ENCODE measurements at places on chromosomes 16 and 17.
A peak's percentile ranks its signal among the peaks of the same experiment; 100 is the strongest.

GRCh38 chr16:59878479-59878878 lies 1144.4 kb upstream of the GOT2 start:
- no peak for DNase-seq

DNA sequence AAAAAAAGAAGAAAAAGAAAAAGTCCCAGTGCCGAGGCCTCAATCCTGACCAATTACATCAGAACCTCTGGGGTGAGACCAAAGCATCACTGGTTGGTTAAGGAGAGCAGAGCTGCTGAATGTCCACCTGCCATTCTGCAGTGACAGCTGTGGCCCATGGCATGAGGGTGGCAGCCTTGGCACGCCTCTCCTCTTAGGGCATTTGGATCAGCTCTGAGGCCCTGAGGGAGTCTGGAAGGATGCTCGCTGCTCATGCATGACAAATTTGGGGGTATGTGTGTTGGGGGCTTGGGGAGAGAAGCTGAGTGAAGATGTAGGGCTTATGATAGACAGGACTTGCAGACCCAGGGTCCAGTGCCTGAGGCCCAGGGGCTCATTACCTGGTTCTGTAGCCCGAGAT lies 26.3 kb downstream of the MYLK3 start:
- no peak for DNase-seq

DNA sequence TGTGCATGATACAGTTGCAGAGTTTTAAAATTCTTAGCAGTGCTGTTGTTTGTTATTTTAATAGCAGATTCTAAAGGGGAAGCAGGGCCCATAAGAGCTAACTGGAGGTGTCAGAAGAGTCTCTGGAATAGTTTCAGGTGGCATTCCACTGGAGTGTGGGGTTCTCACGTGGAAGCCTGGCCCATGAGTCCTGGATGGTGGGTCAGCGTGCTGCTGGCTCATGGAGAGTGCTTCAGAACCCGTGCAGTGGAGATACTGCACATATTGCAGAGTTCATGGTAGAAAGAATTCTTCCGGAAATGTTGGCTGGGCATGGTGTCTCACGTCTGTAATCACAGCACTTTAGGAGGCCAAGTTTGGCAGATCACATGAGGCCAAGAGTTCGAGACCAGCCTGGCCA lies 43.9 kb downstream of the B9D1 start:
- no peak for DNase-seq

GRCh38 chr16:84253173-84253572 lies 13.4 kb upstream of the KCNG4 start:
- no peak for DNase-seq

GRCh38 chr17:78163881-78164747 lies 4.3 kb upstream of the SYNGR2 start:
- no peak for DNase-seq

GRCh38 chr16:17496891-17497290 lies 26.1 kb upstream of the XYLT1 start:
- DNase-seq, result no peak

GRCh38 chr16:5852151-5852550 lies 754.6 kb upstream of the EEF2KMT start:
- no peak for DNase-seq

GRCh38 chr16:89374393-89374960 lies 115.9 kb downstream of the ANKRD11 start:
- no peak for DNase-seq

GRCh38 chr17:56009795-56010651 lies 143.3 kb upstream of the ANKFN1 start:
- no peak for DNase-seq

- no peak for DNase-seq
Observed at GRCh38 chr17:740240-741017, 8.0 kb downstream of the TLCD3A start.

DNA sequence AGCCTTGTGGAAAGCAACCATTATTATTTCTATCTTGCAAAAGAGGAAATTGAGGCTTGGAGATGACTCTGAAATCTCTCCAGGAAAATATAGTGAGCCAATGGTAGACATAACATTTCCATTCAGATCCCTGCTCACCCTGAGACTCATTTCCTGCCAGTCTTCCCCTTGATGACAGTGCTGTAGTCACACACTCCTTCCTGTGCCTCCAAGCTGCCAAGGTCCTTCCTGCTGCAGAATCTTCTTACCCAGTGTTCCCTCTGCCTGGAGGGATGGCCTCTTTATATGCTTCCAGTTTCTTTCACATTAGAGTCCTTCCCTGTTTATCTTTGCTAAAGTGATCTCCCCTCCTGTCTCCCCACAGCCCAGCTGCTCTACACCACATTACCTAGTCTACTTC lies 648.1 kb downstream of the TOX3 start:
- DNase-seq, result no peak

DNA sequence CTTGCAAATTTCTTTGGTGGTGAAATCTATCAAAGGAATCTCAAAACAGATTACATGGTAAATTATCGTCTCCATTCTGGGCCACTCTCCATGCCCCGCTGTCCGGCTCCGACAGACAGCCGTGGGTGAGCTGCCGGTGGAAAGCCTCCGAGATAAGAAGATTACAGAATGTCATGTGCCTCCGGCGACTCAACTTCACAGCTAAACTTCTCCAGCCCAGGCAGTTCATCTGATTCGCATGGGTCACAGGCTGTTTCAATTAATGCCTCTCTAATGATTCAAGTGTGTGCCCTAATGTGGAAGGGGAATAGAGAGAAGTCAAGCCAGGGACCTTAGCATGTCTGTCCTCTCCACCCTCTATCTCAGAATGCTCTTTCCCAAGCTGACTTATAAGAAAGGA lies 520.8 kb upstream of the ZFHX3 start:
- DNase-seq, result no peak

- no peak for DNase-seq
Observed at GRCh38 chr16:79816081-79816497, 215.6 kb upstream of the MAF start.

- no peak for DNase-seq
Observed at GRCh38 chr17:5975661-5976060, 94.5 kb upstream of the WSCD1 start.

DNA sequence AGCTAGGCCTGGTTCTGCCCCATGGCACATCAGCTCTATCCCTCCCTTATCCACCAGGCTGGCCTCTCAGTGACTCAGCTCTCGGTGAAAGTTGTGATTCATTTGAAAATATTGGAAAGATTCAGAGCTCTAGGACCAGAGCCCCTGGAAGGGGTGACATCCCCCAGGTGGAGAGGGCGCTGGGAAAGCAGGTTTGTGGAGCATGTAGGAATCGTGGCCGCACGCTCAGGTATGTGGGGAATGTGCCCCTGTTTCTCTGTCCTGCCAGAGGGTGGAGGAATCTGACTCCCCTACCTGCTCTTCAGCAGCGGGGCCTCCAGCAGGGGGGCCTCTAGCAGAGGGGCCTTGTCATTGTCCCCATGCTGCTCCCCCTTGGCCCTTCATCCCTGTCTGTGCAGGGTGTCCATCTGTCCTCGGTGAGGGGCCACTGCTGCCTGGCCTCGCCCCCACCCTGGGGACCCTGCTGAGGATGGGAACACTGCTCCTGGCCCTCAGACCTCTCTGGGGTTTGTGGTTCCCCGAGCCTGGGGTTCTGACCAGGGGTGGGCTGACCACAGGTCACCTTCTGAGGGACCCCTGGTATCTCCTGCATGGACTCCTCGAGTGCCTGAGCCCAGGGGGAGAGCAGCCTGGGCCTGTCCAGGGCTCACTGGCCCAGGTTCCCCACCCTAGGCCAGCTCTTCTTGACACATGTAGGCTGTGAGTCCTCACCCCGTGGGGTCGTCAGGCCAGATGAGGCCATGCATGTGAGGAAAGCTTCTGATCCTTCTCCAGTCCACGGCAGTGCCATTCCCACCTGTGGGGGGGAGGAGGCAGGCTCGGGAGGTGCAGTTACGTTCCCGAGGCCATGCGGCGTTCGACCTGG lies 47.5 kb downstream of the NT5M start:
- no peak for DNase-seq

DNA sequence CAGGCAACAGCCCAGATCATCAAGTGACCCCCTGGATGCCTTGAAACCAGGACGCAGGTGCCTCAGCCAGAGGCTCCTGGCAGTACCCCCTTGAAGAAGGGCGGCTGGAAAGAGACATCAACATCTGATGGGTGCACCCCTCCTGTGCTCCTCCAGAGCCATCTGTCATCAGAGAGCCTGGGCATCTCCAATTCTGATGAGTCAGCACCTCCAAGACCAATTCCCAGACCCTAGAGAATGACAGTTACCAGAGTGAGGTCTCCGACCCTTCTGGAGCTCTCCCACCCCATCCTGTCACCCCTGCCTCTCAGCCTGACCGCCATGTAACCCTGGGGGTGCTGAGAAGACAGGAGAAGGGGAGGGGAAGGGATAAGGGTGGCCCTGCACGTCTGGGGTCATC lies 433.7 kb downstream of the SOX9 start:
- no peak for DNase-seq

DNA sequence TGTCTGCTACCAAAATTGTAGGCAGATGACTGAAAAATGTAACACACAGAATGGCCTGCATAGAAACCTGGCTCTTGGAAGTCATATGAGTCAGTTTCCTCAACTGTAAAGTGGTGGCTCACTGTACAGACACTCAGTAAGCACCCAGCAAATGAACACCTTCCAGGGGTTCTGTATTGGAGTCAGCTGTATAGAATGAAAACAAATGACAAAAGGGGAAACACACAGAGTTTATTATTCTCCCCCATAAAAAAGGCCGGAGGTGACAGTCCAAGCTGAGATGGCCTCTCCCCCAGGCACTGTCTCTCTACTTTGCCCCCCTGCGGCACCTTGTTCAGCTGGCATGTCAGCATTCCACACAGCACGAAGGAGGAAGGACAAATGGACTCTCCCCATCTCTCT lies 6.2 kb upstream of the MEOX1 start:
- DNase-seq, result no peak

DNA sequence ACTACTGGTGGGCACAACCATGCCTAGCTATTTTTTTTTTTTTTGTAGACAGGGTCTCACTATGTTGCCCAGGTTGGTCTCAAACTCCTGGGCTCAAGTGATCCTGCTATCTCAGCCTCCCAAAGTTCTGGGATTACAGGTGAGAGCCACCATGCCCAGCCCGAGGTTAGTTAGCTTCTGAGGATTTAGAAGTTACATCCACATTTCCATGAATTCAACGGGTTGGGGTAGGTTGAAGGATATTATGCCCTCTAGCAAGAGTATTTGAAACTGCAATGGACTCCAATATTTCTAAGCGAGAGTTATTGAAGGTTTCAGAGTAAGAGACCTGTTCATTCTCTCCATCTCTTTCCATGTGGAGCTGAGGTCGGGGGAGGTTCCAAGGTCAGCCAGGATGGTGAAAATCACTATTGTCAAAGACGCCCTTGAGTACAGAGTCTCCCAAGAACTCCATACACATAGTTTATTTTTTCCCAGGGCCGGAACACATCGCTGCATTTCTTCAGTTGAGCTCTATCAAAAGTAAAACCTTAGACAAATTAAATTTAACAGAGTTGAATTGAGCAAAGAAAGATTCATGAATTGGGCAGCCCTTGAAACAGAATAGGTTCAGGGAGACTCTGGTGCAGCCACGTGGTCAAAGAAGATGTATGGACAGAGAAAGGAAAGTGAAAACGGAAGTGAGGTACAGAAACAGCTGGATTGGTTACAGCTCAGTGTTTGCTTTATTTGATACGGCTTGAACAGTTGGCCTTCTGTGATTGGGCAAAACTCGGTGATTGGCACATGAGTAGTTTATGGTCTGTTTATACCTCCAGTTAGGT lies 19.0 kb upstream of the ITPRIPL2 start:
- no peak for DNase-seq

GRCh38 chr17:12348476-12348875 lies 317.2 kb upstream of the MYOCD start:
- no peak for DNase-seq

- DNase-seq, result no peak
Observed at GRCh38 chr17:1555651-1556471, 6.7 kb downstream of the PITPNA start.

GRCh38 chr16:58038219-58038641 lies 12.7 kb downstream of the MMP15 start:
- no peak for DNase-seq

DNA sequence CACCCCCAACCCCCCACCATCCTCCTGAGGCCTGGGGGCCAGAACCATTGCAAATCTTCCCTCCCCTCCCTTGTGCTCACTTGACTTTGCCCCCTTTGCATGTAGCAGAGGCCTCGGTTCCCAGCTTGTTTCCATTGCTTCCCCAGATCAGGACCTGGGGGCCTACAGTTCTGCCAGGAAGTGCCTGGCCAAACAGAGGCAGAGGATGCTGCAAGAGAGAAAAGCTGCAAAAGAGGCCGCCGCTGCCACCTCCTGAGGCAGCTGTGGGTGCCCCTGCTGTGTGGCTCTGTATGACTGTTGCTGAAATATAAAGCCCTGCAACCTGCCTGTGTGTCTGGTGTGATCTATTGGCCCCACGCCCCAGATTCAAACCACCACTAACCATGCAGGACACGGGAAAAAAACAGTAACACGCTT lies 2.3 kb downstream of the NDUFB10 start:
- no peak for DNase-seq

GRCh38 chr17:4609761-4610160 lies 25.4 kb downstream of the SMTNL2 start:
- no peak for DNase-seq

DNA sequence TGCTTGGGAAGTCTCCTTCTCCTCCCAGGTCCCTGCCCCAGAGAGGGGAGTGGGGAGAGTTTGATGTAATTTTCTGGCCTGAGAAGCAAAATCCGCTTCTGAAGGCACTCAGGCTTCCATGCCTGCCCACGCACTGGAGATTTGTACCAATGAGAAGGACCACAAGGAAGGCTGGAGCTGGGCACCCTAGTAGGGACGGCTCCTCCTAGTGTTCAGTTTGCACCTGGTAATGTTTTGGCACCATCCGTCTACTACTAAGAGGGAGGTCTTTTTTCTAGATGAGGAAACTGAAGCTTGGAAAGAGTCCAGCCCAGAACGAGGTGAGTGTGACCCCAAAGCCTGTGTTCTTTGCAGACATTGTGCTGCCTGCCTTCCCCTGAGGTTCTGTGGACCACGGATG lies 83.6 kb upstream of the NLRP1 start:
- DNase-seq, result no peak

GRCh38 chr16:47519037-47519436 lies 57.9 kb downstream of the PHKB start:
- no peak for DNase-seq

GRCh38 chr17:8060274-8060673 lies 21.4 kb downstream of the ALOX15B start:
- no peak for DNase-seq

GRCh38 chr16:35711958-35712357 lies 2252.5 kb downstream of the TP53TG3F start:
- no peak for DNase-seq

GRCh38 chr17:58032691-58033415 lies 25.8 kb upstream of the SRSF1 start:
- DNase-seq, result no peak

DNA sequence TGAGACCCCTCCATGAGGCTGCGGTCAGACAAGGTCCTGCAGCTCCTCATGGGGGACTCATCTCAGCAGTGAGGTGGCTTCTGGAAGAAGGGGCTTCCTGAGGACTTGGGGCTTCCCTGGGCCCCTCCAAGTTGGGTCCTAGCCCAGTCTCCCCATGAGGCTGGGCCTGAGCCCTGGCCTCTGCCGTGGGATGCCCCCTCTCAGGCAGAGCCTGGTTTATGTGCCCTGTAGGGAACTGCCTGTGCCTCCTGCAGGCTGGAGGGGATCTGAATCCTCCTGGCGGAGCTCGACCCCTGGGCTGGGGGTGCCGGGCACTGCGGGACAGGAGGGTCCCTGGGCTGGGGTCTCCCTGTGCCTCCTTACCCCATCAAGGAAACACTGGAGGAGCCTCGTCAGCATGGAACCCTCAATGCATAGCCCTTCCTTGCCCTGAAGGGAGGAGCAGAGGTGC lies 45.8 kb downstream of the TNFRSF13B start:
- no peak for DNase-seq

- peak; percentile 86 for DNase-seq
Observed at GRCh38 chr17:34248511-34249024, 6.5 kb upstream of the CCL2 start.
